ENCODE measurements at places on chromosomes 1 and 21.
A peak's percentile ranks its signal among the peaks of the same experiment; 100 is the strongest.

GRCh38 chr21:38911484-38912101 lies 105.9 kb downstream of the ETS2 start:
- no peak for DNase-seq

- DNase-seq = no peak
Observed at GRCh38 chr21:44706706-44707581, 4.4 kb downstream of the TSPEAR start.

GRCh38 chr21:42373908-42374455 lies 7.6 kb upstream of the TFF1 start:
- no peak for DNase-seq

DNA sequence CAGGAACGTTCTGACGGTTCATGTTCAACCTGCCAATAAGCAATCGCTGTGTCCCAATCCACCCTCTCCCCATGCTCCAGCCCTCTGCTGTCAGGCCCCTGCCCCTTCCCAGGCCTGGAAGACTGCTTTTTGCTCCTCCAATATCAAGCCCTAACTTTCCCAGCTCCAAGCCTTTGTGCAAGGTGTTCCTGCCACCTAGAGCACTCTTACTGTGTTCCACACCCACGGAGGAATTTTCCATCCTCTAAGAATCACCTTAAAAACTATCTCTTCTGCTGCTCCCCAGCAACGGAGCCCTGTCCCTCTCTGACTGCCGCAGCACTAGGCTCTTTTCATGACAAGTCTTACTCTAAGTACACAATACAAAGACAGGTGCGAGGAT lies 657.9 kb downstream of the AJAP1 start:
- no peak for DNase-seq

- DNase-seq = no peak
Observed at GRCh38 chr1:54743416-54744226, 20.7 kb downstream of the PARS2 start.

GRCh38 chr1:1274931-1275431 lies 1.3 kb upstream of the UBE2J2 start:
- no peak for DNase-seq

- DNase-seq = no peak
Observed at GRCh38 chr21:46608672-46609111, 3.8 kb upstream of the S100B start.

DNA sequence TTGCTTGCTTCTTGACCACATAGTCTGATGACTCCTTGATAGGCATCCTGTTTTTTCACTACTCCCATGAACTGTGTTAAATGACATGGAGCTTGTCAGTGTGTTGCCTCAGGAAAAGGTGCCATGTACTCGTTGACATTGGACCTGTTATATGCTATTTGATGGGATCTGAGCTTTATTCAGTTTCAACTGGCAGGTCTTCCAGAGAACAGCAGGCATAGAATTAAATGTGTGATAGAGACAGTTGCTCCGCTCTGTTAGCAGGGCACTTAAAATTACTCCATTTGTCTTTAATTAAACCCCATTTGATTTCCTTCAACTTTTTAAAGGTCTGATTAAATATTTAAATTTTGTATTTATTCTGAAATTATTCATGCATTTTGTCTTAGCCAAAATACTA lies 189.7 kb upstream of the ADGRL4 start:
- no peak for DNase-seq

- DNase-seq = no peak
Observed at GRCh38 chr1:29669912-29670311, 433.6 kb downstream of the PTPRU start.

DNA sequence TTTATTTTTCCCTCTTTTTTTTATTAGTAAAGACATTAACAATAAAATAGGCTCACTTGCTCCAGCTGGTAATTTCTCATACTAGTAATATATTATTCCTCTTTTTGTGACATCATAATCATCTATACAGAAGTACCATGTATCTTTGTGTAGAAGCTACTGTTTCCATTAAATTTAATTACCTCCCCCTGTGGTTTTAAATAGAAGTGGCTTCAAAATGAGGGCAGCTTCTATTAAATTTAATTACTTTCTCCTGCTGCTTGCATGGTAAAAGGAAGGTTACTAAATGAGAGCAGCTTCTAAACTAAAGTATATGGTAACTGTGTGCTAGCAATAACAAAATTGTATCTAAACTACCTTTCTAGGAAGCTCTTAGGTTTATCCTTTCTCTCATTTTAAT lies 94.0 kb downstream of the DPYD start:
- no peak for DNase-seq

DNA sequence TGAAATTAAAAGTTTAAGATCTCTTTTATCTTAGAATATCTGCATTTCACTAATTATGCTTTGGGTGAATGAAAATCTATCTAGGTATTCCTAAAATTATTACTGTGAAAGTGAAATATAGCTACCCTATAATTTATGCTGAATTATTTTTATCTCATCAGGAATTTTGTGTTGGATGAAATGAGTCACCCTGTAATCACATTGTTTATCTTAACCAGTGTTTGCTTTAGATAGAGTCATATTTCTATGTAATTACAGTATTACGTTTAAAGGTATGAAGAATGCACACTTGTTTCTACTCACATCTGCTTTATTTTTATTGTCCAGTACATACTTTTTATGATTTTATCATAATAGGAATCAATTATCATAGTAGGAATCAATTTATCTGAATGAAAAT lies 249.2 kb downstream of the NCAM2 start:
- DNase-seq = no peak

DNA sequence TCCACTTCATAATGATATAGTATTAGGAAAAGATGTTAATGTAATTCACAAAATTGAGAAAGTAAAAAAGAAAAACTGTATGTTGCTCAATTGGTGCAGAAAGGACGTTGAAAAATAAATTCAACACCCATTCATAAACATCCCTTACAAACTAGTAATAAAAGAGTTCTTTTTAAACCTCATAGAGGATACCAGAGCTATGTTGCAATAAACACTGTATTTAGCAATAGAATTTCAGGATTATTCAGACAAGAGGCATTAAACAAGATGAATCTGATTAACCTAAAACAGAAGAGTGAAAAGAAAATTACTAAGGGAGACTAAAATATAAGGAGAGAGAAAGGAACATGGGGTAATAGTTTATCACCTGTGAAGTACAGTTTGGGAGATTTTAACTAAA lies 154.8 kb downstream of the NTPCR start:
- DNase-seq = no peak

GRCh38 chr1:229433364-229434004 lies 410 bp downstream of the ACTA1 start:
- DNase-seq = no peak

DNA sequence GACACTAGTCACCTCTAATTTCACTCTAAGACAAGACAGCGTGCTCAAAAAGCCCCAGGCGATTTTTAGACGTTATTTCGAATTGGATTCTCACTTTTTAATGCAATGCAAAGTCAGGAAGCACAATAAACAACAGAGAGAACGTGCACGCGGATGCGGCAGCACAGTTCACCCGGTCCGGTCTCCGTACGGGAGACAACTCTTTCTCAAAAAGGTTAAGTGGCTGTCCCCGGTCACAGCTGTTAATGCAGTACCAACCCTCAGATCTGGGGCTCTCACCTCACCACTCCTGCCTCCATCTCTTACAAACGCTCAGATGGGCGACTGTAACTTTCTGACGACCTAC lies 1.2 kb downstream of the HP1BP3 start:
- DNase-seq = no peak

DNA sequence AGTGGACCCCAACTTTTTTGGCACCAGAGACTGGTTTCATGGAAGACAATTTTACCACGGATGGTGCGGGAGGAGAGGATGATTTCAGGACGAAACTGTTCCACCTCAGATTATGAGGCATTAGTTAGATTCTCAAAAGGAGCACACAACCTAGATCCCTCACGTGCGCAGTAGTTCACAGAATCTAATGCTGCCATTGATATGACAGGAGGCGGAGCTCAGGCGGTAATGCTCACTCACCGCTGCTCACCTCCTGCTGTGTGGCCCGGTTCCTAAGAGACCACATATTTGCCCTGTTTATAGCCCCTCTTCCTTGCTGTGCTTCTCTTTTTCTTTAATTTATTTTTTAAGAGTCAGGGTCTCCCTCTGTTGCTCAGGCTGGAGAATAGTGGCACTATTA lies 4.6 kb downstream of the NTRK1 start:
- no peak for DNase-seq

GRCh38 chr21:35328856-35329455 lies 279.9 kb upstream of the RUNX1 start:
- peak; percentile 3 for DNase-seq

GRCh38 chr1:2585318-2586092 lies 1.1 kb upstream of the PRXL2B start:
- no peak for DNase-seq

DNA sequence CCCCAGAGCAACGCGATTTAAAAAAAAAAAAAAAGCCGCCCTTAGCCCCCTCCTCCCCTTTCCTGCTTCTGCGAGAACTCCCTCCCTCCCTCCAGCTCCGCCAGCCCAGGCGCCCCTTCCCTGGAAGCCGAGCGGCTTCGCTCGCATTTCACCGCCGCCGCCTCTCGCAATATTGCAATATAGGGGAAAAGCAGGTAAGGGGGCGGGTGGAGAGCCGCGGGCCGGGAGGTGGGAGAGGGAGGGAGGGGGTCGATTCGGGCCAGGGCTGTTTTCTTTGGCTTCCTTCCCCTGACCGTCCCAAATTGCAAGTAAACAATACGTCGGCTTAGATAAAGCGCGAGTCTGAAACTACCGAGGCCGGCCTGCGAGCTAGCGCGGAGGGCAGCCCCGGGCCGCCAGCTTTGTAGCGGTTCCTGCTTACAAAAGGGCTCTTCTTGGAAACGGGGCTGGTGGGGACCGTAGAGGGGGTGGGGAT lies 408 bp downstream of the LMO4 start:
- no peak for DNase-seq

DNA sequence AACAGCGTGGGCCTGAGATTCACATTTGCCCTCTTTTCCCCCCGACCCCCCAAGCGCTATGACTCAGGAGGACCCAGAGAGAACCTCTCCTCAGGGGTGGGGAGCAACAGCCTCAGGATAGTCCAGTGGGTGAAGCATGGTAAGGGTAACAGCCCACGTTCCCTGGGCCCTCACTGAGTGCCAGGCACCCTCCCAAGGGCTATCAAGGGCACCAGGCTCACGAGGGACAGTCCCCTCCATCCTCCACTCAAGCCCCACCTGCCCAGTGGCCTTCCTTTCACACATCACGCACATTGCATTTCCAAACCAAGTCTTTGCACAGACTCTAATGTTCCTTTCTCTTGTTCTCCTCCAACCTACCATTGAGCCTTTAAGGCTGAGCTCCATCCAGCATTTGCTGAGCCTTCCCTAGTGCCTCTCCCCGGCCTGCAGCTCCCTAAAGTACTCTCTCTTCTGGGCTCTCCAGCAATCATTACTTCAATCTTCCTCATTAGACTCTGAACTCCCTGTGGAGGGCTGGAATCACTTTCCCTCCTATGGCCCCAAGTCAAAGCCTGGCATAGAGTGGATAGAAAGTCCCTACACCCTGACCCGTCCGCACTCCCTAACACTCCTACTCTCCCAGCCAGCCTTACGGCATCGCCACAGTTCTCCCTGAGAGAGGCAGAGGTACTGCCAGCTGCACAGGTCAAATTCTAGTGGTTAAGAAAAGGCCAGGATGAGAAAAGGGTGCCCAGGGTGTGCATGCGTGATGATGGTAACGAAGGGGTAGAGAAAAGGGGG lies 1.0 kb downstream of the AKR7A2 start:
- no peak for DNase-seq

DNA sequence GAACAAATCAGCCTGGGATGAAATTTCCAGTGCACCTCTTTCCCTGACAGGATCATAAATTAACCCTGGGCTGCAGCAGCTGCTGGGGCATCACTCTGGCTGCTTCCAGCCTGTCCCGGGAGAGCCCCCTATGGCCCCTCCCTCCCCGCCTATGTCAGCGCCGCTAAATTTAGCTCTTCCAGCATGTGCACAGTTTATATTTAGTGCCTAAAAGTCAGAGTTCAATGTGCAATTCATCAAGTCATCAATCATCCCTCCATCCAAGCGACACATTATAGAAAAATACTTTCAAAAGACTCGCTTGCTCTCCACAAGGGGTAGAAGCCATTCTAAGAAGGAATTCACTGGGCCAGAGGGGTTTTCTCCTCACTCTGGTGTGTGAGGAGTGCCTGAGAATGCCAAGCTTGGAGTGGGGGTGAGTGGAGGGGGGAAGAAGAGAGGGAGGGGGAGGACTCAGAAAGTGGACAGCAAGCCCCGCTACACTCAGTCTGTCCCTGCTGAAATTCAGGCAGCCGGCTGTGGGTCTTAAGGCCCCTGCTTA lies 37.4 kb downstream of the XCL1 start:
- peak; percentile 72 for DNase-seq

DNA sequence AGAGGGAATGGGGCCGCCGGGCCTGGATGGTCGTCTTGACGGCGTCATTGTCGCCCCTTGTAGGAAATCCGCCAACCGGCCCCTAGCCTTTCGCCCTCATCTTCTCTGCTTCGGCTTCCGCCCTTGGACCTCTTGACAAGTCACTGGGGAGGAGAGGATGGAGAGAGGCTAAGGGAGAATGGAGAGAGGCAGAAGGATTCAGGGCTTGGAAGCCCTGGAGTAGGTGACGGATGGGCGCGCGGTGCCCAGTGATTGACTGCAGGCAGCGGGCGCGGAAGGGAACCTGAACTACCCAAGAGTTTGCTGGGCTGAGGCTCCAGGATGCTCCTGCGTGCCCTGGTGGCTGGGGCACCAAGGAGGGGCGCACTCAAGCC lies 651 bp downstream of the PDE4B start:
- peak; percentile 75 for DNase-seq

GRCh38 chr1:184068354-184068753 lies 16.8 kb downstream of the TSEN15 start:
- DNase-seq = no peak

DNA sequence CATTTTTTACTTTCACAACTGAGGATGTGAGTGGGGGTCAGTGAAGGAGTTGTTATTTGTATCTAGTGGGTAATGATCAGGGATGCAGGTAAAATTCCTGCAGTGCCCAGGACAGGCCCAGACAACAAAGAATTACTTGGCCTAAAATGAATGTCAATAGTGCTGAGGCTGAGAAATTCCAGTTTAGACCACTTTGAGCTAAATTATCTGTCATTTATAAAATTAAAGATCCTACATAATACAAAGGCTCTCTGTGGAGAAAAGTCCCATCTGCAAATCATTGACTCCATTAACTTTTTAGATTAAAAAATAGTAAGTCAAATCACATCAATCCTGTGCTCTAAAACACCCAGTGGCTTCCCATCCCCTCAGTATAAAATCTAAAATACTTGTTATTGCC lies 130.7 kb upstream of the COL11A1 start:
- no peak for DNase-seq

DNA sequence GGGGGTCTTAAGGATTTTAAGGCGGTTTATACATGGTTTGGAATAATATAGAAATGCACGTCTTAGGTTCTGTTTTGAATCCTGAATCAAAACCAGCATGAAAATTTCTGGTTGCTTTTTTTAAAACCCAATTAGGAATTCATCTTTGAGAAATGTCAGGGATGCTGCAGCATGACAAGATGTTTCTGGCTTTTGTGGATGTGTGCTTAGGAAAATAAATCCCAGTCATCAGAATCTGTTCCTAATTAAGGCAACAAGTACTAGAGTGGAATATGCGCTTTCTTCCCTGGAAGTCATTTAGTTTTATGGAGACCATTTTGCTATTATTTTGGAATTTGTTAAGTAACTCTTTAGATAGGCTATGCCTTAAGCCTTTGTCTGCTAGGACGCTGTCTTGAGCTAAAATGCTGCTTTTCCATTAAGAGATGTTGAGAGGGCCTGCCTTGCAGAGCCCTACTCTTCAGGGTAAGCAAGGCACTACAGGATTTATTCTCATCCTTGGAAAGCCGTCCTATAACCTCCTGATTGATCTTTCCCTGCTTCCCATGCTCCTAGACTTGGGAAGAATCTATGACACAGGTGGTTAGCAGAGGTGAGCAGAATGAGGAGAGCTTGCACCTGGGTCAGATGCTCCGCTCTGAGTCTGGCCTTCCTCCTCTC lies 332.8 kb downstream of the DISC1 start:
- no peak for DNase-seq

All from SHP77 (cell line).